ENCODE measurements at places on chromosomes 16 and 17.

DNA sequence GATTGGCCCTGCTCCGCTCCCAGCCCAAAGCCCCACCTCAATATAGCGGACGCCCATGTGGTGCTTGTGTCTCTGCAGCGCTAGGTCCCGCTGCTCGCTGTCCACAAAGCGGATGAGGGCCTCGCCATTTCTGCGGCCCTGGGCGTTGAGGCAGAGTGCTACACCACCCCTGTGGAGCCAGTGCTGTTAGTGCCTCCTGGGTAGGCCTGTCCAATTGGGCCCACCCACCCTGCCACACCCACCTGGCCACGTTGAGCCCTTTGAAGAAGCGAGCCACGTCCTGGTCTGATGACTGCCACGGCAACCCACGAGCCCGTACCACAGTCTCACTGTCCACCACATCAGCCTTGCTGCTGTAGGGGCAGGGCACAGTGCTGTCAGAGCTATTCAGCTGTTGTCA is 3.6 kb downstream of the ESRP2 start:
- no peak for DNase-seq
- H3K27me3 ChIP-seq = peaks cover 15% of the 10 kb centered on the region
- H3K4me3 ChIP-seq = no peak overlapping the region

- H3K27me3 ChIP-seq = no peaks in the 10 kb centered on the region
- peak; percentile 63 for DNase-seq
- peak within 1 kb of the TSS; percentile 83 for H3K4me3 ChIP-seq
- H3K4me1 ChIP-seq = peaks cover 19% of the 10 kb centered on the region
- H3K36me3 ChIP-seq = no peaks in the 10 kb centered on the region
Measured at GRCh38 chr16:5033256-5034166, at the start of gene NAGPA. TSS of gene NAGPA (minus strand) at chr16:5033935. CDS start at chr16:5033914, 21 bp downstream.

GRCh38 chr17:56480501-56480900 is 113.0 kb upstream of the NOG start:
- H3K27me3 ChIP-seq = peaks cover 3% of the 10 kb centered on the region
- H3K4me3 ChIP-seq = no peak overlapping the region
- H3K27ac ChIP-seq = no peak overlapping the region
- H3K4me1 ChIP-seq = no peaks in the 10 kb centered on the region
- no peaks in the 10 kb centered on the region for H3K36me3 ChIP-seq

GRCh38 chr17:80260069-80260535 is 550 bp upstream of the RNF213 start:
- DNase-seq = peak; percentile 43
- H3K36me3 ChIP-seq = no peaks in the 10 kb centered on the region
- no peaks in the 10 kb centered on the region for H3K27me3 ChIP-seq
- peak overlapping the region; percentile 51 for H3K4me3 ChIP-seq
- H3K4me1 ChIP-seq = peaks cover 10% of the 10 kb centered on the region
- H3K27ac ChIP-seq = peak overlapping the region; percentile 61

- H3K27me3 ChIP-seq = peaks cover 66% of the 10 kb centered on the region
- DNase-seq = no peak
- H3K4me3 ChIP-seq = no peak overlapping the region
- H3K4me1 ChIP-seq = no peaks in the 10 kb centered on the region
- no peak overlapping the region for H3K27ac ChIP-seq
Measured at GRCh38 chr17:48149787-48150463, 42.4 kb downstream of the SNX11 start.

DNA sequence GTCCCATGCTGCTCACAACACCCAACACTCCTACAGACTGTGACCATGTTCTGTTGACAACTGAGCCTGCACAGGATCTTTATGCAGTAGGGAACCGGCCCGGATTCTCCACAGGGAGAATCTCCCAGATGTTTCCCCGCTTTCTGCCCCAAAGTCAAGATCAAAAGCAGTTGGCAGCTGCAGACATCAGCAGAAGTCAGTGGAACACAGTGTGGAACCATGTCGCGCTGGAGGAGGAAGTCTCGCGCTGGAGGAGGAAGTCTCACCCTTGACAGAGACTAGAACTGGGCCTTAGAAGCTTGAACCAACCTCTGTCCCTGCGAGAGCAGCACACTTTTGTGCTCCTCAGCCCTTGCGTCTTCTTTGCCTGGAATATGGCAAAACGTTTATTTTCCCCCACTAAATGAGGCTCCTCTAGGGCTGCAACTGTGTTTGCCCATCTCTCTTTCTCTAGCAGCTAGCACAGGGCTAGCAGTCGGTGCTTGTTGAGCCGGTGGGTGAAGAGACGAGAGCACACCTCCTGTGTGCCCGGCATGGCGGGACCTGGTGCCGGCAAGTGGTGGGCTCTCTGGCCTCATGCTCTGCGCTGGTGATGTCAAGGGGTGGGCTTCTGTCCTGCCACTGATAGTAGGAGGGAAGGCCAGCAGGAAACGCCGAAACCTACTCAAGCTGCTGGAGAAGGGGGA is 2.1 kb upstream of the MRC2 start:
- H3K27me3 ChIP-seq = no peaks in the 10 kb centered on the region
- H3K36me3 ChIP-seq = no peaks in the 10 kb centered on the region
- peaks cover 25% of the 10 kb centered on the region for H3K4me1 ChIP-seq

GRCh38 chr17:20852239-20852989 is 190.4 kb downstream of the USP22 start:
- H3K4me1 ChIP-seq = no peaks in the 10 kb centered on the region
- H3K27ac ChIP-seq = no peak overlapping the region
- DNase-seq = peak; percentile 20
- no peaks in the 10 kb centered on the region for H3K36me3 ChIP-seq

DNA sequence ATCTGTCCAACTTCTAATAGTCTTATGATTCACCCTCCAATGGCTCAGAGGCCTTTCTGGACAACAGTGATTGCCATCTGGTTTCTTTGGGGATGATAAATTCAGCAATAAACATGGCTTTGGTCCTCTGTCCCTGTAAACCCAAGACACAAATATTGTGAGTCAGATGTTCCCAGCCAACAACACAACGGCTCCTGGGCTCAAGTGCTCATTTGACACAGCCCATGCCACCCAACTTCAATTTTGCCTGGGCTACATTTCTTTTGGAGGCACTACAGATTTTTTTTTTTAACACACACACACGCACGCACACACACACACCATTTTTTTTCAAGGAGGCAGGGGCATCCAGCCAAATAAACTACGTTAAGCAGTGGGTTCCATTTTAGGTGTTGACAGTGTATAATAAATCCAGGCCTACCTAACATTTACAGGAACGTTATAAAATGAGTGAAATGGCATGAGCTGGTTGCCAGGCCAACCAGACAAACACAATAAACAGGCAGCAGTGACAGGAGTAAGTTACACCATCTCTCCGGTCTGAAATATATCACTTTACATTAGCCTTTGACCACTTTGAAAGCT is 939.9 kb upstream of the SOX9 start:
- no peak overlapping the region for H3K4me3 ChIP-seq
- no peak overlapping the region for H3K27ac ChIP-seq
- no peaks in the 10 kb centered on the region for H3K27me3 ChIP-seq
- peak; percentile 55 for DNase-seq
- no peaks in the 10 kb centered on the region for H3K36me3 ChIP-seq

GRCh38 chr17:51185763-51186332 is 19.6 kb downstream of the NME2 start:
- H3K27me3 ChIP-seq = no peaks in the 10 kb centered on the region
- H3K36me3 ChIP-seq = peaks cover 18% of the 10 kb centered on the region
- no peak overlapping the region for H3K4me3 ChIP-seq
- H3K4me1 ChIP-seq = no peaks in the 10 kb centered on the region
- no peak overlapping the region for H3K27ac ChIP-seq

- H3K27ac ChIP-seq = no peak overlapping the region
- H3K4me3 ChIP-seq = no peak overlapping the region
- no peak for DNase-seq
- no peaks in the 10 kb centered on the region for H3K36me3 ChIP-seq
Measured at GRCh38 chr17:74340470-74341023, 14.5 kb downstream of the KIF19 start.

DNA sequence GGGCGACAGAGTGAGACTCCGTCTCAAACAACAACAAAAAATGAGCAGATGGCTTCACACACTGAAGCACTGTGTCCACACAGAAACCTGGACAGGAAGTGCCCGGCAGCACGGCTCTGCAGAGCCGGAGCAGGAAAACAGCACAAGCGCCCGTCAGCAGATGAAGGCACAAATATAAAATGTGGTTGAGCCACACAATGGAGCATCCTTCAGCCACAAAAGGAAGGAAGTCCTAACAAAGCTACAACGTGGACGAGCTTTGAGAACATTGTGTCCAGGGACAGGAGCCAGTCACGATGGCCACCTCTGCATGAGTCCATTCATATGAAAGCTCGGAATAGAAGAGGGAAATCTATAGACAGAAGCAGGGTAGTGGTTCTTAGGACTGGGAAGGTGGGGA is 15.7 kb downstream of the RHBDF2 start:
- no peak overlapping the region for H3K4me3 ChIP-seq
- no peak overlapping the region for H3K27ac ChIP-seq
- no peaks in the 10 kb centered on the region for H3K36me3 ChIP-seq
- H3K4me1 ChIP-seq = peaks cover 10% of the 10 kb centered on the region
- no peak for DNase-seq
- H3K27me3 ChIP-seq = no peaks in the 10 kb centered on the region

DNA sequence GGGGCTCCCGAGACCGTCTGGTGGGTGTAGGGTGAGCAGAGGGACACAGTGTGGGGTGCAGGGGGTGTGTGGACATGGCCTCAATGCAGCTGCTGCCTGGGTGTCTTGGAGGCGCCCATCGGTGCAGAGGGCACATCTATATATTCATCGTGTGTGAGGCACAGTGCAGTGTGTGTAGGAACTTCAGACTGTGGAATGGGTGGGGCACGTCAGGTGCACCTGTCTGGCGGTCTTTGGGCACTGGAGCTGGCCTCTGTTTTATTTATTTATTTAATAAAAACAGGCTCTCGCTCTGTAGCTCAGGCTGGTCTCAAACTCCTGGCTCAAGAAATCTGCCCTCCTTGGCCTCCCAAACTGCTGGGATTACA is 16.8 kb downstream of the LASP1 start:
- DNase-seq = no peak
- no peak overlapping the region for H3K27ac ChIP-seq
- no peaks in the 10 kb centered on the region for H3K27me3 ChIP-seq
- peaks cover 34% of the 10 kb centered on the region for H3K36me3 ChIP-seq
- peaks cover 41% of the 10 kb centered on the region for H3K4me1 ChIP-seq
- H3K4me3 ChIP-seq = no peak overlapping the region

- no peaks in the 10 kb centered on the region for H3K27me3 ChIP-seq
- H3K4me3 ChIP-seq = no peak overlapping the region
- no peak overlapping the region for H3K27ac ChIP-seq
Measured at GRCh38 chr16:69701452-69701851, 24.9 kb downstream of the NQO1 start.

DNA sequence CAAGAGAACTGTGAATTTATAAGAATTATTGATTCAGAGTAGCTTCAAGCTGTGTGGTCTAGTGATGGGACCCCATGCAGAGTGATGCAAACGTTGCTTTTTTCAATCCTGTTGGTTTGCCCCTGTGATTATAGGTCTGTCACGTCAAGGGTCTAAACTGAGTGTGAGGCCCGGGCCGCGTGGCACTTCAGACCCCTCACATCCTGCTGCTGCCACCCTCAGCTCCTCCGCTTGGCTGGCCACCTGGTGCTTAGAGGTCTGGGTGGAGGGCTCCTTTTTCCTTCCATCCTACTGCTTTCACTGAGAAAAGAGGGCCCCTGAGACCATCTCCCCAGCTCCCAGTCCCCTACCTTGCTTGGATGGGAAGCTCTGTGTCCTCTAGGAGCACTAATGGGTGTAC is 12.0 kb downstream of the MYL4 start:
- DNase-seq = no peak
- no peak overlapping the region for H3K4me3 ChIP-seq

GRCh38 chr17:75476752-75477489 is 20.5 kb downstream of the TMEM94 start:
- H3K27ac ChIP-seq = no peak overlapping the region
- H3K4me3 ChIP-seq = no peak overlapping the region
- H3K27me3 ChIP-seq = no peaks in the 10 kb centered on the region
- DNase-seq = no peak

- peak within 1 kb of the TSS; percentile 28 for H3K4me3 ChIP-seq
- no peak for DNase-seq
- H3K36me3 ChIP-seq = no peaks in the 10 kb centered on the region
Measured at GRCh38 chr17:6713130-6713917, at the start of gene SLC13A5. TSS of gene SLC13A5 (minus strand) at chr17:6713369. CDS start at chr17:6713333, 36 bp downstream.

GRCh38 chr16:87587636-87588035 is 14.7 kb upstream of the JPH3 start:
- H3K4me3 ChIP-seq = no peak overlapping the region
- DNase-seq = no peak
- H3K4me1 ChIP-seq = peaks cover 17% of the 10 kb centered on the region

DNA sequence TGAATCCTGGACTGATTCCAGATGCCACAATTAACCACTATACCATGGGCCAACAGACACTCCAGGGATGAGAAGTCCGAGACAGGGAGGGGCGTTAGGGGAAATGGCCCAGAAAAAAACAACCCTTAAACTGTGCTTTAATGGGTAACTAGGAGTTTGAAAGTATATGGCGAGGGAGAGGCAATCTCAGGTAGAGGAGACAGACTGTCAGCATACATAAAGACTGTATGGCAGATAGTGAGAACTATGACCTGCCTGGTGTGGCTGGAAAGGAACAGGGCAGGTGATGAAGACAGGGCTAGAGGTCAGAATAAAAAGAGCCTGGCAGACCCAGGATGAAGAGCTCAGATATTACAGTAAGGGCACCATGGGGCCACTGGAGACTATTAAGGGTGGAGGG is 8.1 kb downstream of the ZZEF1 start:
- H3K4me3 ChIP-seq = no peak overlapping the region
- no peaks in the 10 kb centered on the region for H3K4me1 ChIP-seq
- H3K36me3 ChIP-seq = no peaks in the 10 kb centered on the region
- H3K27ac ChIP-seq = no peak overlapping the region

GRCh38 chr16:54048586-54049495 is 237.7 kb downstream of the IRX3 start:
- H3K27ac ChIP-seq = no peak overlapping the region
- no peaks in the 10 kb centered on the region for H3K27me3 ChIP-seq
- no peak overlapping the region for H3K4me3 ChIP-seq

DNA sequence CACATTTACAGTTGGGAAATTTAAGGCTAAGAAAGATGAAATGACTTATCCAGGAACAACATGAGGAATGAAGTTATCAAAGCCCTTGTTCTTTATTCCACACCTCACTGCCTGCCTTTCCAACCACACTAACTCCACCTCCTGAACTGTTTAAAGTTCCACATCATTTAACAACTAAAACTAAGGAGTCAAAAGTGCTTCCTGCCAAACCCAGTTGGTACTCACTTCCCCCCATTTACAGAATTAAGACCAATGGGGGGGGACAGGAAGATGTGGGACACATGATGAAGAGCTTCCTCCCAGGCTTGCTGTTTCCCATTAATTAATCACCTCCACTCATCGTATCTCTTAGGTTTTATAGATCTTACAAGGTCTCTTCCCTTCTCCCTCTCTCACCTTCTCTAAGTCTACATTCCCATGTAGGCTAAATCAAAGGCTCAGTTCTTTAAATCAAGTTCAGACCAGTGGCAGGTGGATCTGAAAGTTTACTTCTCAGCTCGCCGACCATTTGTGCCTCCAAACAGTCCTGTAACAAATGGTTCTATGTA is 19.2 kb upstream of the TMEM101 start:
- DNase-seq = no peak
- no peak overlapping the region for H3K27ac ChIP-seq
- no peaks in the 10 kb centered on the region for H3K27me3 ChIP-seq

- H3K27ac ChIP-seq = no peak overlapping the region
- H3K4me3 ChIP-seq = no peak overlapping the region
- DNase-seq = peak; percentile 59
- H3K36me3 ChIP-seq = no peaks in the 10 kb centered on the region
- H3K27me3 ChIP-seq = peaks cover 3% of the 10 kb centered on the region
Measured at GRCh38 chr17:33038740-33039139, 47.1 kb downstream of the SPACA3 start.

- no peaks in the 10 kb centered on the region for H3K36me3 ChIP-seq
- H3K4me3 ChIP-seq = no peak overlapping the region
- no peak for DNase-seq
- no peak overlapping the region for H3K27ac ChIP-seq
Measured at GRCh38 chr17:60749050-60749449, 71.4 kb downstream of the BCAS3 start.

GRCh38 chr16:61105544-61105943 is 930.7 kb downstream of the CDH8 start:
- H3K36me3 ChIP-seq = no peaks in the 10 kb centered on the region
- no peak overlapping the region for H3K4me3 ChIP-seq
